ENCODE measurements at places on chromosomes 13 and 19. TPM values are rescaled to one million over a fixed set of nuclear protein-coding genes. Genes with fewer than 3 reads are reported as not detected.

PSPN gene
- total RNA-seq = 3.3 TPM

DNA sequence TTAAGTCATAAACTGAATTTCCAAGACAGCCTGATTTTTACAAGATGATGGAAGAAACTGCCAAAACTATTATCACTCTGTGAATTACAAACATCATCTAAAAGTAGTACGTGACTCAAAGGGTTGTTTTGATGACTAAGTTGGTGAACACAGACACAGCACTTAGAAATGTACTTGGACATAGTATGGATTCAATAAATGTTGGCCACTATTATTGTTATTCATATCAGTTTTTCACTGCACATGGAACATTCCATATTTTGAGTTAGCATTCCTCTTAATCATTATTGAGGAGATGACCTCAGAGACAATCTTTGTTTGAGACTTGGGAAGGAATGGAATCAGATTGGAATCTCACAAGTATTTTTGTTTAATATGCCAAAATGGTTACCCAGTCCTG lies 172.9 kb downstream of the OXGR1 start:
- DNase-seq = no peak

DNA sequence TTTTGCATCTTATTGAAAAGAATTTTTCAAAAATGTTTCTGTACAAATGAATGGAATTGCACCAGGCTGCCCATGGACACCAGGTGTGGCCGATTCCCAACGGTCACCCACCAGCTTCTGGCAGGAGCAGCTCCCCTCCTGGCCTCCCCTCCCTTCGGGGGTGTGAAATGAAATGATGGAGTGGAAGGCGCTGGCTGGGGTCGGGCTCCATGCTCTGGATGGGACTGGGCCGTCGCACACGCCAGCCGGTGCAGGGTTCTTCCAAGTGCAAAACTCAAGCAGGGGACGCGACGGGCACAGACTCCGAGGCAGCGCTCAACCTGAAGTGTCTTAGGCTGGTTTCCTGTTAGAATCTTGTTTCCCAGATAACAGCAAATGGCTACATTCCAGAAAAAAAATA lies 21.9 kb downstream of the C19orf44 start:
- DNase-seq = no peak

DNA sequence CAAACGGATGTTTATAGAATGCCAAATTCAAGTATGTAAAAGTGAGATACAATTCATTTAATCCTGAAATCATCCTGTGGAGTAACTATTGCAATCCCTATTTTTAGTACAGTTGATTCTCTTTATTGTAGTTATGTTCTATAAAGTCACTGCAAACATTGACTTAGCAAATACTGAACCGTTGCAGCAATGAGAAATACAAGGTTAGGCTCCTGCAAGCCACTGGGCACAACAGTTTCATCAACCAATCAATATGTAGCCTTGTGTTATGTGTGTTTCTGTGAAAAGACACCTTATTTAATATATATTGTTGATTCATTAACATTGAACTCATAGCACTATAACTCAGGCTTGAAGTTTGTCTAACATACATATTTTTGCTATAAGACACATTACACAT lies 174.4 kb downstream of the DCT start:
- DNase-seq = no peak

DNA sequence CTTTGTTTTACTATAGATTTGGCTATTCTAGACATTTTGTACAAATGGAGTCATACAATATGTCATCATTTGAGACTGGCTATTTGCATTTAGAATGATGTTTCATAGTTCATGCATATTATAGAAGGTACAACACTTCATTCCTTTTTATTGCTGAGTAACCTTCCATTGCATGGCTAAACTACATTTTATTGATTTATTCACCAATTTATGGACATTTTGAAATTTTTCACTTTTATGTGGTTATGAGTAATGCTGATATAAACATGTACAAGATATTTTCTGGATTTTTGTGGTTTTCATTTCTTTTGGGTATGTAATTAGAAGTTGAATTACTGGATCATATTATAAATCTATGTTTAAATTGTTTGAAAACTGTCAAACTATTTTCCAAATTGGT lies 710.3 kb upstream of the SLITRK5 start:
- DNase-seq = no peak
